ENCODE measurements at places on chromosomes 4 and X. TPM values are rescaled to one million over a fixed set of nuclear protein-coding genes. Genes with fewer than 3 reads are reported as not detected.

Gene PRDM8
- 50.3 TPM for total RNA-seq

Gene GUCY1A1
- total RNA-seq = 76.6 TPM

Gene DDIT4L
- 8.5 TPM for total RNA-seq

Gene TMEM164
- 34.7 TPM for total RNA-seq

Gene CXorf49
- total RNA-seq = not detected

Gene GPC4
- total RNA-seq = 22.0 TPM

Gene GC
- not detected for total RNA-seq

Gene FGF16
- 0.66 TPM for total RNA-seq

Gene PRKG2
- 5.0 TPM for total RNA-seq

Gene CCDC158
- total RNA-seq = 4.5 TPM

Gene STARD8
- total RNA-seq = 10.2 TPM

Gene HSPA4L
- total RNA-seq = 19.7 TPM

Gene EVC2
- total RNA-seq = 10.8 TPM

Gene PRRG3
- total RNA-seq = 24.4 TPM

Gene DIPK2B
- total RNA-seq = 13.6 TPM

Gene USP17L25
- total RNA-seq = not detected

Gene FAM47A
- total RNA-seq = not detected

Gene BEX5
- 7.7 TPM for total RNA-seq

Gene PRSS12
- 32.3 TPM for total RNA-seq

Gene IQSEC2
- total RNA-seq = 8.9 TPM

Gene CCNA2
- 22.1 TPM for total RNA-seq

Gene TREX2
- 0.27 TPM for total RNA-seq

Gene UCHL1
- 374 TPM for total RNA-seq

Gene DDX53
- total RNA-seq = not detected

Gene SULT1E1
- total RNA-seq = 35.0 TPM

Gene TMEM156
- 1.6 TPM for total RNA-seq

Gene STAP1
- total RNA-seq = 0.44 TPM

Gene MTNR1A
- total RNA-seq = 1.6 TPM

Gene ITIH6
- total RNA-seq = 0.11 TPM

Gene OPRPN
- total RNA-seq = 9.1 TPM

Gene TRO
- 79.3 TPM for total RNA-seq

Gene PNMA6F
- not detected for total RNA-seq

Gene USP26
- not detected for total RNA-seq

Gene ATP11C
- 38.6 TPM for total RNA-seq

Gene CENPVL2
- 0.71 TPM for total RNA-seq

Gene ARHGAP6
- 9.3 TPM for total RNA-seq

Gene PAGE5
- not detected for total RNA-seq

Gene RBPJ
- 197 TPM for total RNA-seq

Gene TRMT10A
- total RNA-seq = 15.4 TPM

Gene EDA
- 9.0 TPM for total RNA-seq

Gene IL3RA
- 4.8 TPM for total RNA-seq

Gene PKD2
- 87.7 TPM for total RNA-seq

Gene PNCK
- total RNA-seq = 29.3 TPM

Measured in camera-type eye (tissue), 1 donor.